ENCODE measurements at places on chromosomes 1 and 21. TPM values are rescaled to one million over a fixed set of nuclear protein-coding genes. Genes with fewer than 3 reads are reported as not detected.
A peak's percentile ranks its signal among the peaks of the same experiment; 100 is the strongest.

DNA sequence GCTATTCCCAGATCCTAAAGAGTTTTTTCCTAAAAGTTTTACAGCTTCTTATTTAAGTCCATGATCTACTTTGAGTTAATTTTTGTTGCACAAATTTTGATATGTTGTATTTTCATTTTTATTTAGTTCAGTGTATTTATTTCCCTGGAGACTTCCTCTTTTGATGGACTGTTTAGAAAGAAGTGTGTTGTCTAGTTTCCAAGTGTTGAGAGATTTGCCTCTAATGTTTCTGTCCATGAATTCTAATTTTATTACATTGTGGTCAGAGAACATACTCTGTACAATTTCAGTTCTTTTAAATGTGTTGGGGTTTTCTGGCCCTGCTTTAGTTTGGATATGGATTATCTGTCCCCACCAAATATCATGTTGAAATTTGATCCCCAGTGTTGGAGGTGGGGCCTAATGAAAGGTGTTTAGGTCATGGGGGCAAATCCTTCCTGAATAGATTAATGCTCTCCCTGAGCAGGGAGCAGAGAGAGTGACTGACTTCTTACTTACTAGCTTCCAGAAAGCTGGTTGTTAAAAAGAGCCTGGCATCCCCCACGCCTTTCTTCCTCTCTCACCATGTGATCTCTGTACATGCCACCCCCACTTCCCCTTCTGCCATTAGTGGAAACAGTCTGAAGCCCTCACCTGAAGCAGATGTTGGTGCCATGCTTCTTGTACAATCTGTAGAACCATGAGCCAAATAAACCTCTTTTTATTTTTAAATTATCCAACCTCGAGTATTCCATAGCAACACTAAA lies 4.6 kb downstream of the CHD1L start:
- DNase-seq = no peak

RHD gene
- total RNA-seq = not detected

- no peak for DNase-seq
These were observed 57.9 kb downstream of the DMRTB1 start for GRCh38 chr1:53517109-53517508.

ARHGAP29 gene
- total RNA-seq = 43.5 TPM

- no peak for DNase-seq
These were observed 275.0 kb downstream of the HMCN1 start for GRCh38 chr1:186009039-186009737.

DNA sequence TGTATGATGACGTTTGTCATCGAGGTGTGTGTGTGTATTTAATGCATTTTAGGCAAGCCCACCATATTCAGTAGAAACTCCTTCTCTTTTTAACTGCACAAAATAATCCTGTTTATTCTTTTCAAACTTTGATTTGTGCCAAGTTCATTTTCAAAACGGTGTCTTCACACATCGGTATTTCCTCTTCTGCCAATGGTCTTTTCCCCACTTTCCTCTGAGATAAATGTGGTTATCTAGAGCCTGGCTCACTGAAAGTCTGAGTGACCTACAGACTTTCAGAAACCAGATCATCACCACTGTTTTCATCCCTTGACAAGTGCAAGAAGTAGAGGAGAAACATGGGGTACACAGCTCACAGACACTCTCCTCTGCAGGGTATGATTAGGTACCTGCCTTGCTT lies 69.4 kb downstream of the GPATCH2 start:
- no peak for DNase-seq

DNA sequence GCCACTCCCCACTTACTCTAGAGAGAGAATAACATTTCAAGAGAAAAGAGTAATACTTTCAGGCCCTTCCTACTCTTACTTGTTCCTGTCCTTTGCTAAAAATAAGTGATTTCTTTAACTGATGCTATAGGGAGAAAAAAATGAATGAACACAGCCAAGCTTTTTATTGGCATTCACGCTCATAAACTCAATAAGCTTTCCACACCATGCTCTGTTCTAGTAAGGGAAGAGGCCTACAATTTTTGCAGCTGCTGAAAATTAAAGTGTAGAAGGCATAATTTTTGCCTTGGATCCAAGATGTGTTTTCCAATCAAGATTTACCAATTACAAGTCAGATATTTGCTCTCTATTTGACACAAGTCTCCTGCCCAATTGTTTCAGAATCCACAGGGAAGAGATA lies 188.1 kb upstream of the RGS18 start:
- no peak for DNase-seq

- DNase-seq = no peak
These were observed 44.3 kb downstream of the ARID1A start for GRCh38 chr1:26740023-26740634.

DNA sequence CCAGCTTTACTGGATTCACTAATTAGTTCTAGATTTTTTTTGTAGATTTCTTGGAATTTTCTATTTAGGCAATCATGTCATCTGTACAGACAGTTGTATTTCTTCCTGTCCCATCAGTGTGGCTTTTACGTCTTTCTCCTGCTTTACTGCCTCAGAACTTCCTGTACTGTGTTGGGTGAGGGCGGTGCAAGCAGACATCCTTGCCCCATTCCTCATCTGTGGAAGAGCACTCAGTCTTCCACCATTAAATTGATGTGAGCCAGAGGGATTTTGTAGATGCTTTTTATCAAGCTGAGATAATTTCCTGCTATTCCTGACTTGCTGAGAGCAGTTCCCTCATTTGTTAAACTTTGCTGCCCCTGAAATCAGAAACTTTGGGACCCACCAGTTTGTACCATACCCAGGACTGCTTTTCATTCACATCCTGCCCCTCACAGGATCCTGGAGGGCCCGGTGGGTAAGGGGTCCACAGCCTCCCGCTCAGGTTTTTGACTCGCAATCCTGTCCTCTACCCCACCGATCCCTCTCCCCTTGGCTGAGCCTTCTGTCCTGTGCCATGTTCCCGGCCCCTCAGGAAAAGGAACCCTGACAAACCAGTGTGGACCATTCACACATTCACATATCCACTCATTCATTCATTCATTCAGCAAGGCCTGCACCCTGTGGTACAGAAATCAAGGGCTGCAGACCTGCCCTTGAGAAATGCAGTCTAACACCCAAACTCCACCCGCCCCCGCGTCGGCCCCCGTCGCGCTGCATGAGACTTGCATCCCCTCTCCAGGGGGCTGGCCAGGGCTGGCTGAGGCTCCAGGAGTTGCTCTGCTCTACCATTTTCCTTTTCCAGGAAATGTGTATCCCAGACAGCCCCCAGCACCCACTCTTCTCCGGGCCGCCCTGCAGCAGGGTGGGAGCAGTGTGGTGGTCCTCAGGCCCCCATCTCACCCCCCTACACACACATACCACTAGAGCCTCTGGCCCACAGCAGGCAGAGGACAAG lies 246.5 kb upstream of the VAMP3 start:
- DNase-seq = no peak

GRCh38 chr1:37944086-37944763 lies 2.6 kb downstream of the INPP5B start:
- DNase-seq = no peak

DNA sequence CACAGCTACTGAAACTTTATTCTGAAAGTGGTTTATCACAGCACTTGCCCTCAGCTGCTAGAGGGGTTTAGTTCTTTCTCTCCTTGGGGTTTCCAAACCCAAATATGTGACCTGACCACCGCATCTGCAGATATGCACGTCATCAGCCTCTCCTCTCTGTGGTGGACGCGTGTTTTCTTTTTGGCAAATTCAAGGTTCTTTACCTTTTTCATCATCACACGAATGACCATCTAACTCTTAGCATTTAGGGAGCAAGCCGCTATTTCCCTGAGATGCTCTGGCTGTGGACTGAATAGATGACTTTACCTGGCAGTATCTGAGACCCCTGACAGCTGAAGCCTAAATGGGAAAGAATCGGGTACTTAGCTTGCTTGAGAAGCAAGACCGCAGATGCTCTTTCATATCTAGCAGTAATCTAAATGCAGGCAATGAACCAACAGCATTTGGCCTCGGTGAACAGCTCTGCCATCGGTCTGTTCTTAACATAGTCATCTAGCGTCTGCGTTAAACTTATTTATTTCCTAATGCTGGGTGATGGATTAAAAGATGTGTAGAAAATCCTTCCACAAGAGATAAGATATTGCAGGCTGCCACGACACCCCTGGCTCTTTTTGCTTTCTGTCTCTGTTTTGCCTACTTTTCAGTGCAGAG lies 463.4 kb downstream of the CAMTA1 start:
- no peak for DNase-seq

- no peak for DNase-seq
These were observed 138.7 kb downstream of the DHRS3 start for GRCh38 chr1:12479311-12479710.

DNA sequence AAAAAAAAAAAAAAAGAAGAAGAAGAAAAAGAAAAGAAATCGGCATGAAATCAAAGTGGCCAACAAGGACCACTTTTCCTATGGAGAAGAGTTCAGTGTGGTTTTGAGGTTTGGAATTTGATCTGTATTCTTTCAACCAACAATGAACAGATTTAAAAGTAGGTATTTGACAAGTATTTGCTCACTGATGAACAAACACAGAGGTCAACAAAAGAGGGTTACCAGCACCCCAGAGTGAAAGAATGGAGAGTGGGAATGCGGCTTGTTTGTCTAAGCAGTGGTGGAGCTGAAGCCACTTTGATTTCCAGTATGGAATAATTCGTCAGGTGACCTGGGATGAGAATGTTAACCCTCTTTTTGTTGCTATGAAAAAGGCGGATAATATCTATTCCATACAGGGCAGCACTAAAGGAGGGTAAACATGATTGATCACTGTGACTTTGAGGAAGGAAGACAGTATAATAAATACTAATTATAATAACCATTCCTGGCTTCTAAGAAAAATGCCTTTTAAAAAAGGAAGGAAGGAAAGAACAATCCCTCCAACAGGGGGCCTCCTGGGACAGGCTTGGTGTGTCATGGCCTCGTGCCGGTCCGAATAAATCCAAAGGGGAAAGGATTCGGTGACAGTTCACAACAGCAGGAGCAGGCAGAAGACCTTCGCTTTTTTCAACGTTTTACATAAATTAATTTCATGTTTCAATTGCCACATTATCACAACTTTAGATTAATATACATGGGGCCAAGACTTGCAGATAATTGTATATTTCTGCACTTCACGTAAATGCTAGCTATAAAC lies 37.2 kb upstream of the SIM2 start:
- peak; percentile 55 for DNase-seq

DNA sequence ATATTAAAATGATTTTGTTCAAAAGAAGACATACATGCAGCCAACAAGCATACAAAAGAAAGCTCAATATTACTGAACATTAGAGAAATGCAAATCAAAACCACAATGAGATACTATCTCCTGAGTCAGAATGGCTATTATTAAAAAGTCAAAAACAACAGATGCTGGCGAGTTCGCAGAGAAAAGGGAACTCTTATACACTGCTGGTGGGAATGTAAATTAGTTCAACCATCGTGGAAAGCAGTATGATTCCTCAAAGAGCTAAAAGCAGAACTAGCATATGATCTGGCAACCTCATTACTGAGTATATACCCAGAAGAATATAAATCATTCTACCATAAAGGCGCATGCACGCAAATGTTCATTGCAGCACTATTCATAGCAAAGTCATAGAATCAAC lies 126.0 kb upstream of the HMCN1 start:
- no peak for DNase-seq

CLDN17 gene
- not detected for total RNA-seq

DNA sequence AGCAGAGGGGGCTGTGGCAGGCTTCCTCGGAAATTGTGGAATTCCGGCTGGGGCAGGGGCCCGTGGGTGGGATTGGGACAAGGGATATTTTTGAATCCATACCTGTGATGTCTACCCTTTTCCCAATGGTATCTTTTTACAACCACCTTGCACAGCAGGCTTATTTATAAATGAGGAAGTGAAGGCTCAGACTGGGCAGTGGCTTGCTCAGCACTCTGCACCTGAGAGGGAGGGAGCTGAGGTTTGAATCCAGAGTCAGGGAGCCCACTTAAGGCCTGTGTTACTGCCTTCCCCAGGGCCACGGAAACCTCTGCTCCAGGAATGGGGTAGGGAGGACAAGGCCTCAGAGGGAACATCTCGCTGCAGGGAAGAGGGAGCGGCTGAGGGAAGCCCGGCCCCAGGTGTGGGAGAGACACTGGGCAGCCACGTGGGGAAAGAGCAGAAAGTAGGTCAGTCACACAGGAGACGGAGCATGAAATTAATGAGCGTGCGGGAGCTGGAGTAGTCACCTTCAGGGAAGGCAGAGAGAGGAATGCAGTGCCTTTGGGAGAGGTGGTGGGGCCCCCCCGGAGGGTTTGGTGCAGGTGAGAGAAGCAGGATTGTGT lies 35.4 kb upstream of the SCMH1 start:
- no peak for DNase-seq

- peak; percentile 17 for DNase-seq
These were observed 43.9 kb downstream of the PIGK start for GRCh38 chr1:77175230-77175844.
